ENCODE measurements at places on chromosomes 5 and 9. TPM values are rescaled to one million over a fixed set of nuclear protein-coding genes. Genes with fewer than 3 reads are reported as not detected.

Gene PCDHA9
- total RNA-seq, result under 0.01 TPM

Gene MEF2C
- total RNA-seq, result 88.1 TPM

Gene PMPCA
- total RNA-seq, result 60.7 TPM

Gene SAXO1
- not detected for total RNA-seq

Gene ADAMTSL2
- total RNA-seq, result not detected

Gene CCDC171
- 1.1 TPM for total RNA-seq
